Activated CD8-positive, alpha-beta memory T cell treated with anti-CD3 and anti-CD28 coated beads for 4 hours (primary cell): ENCODE measurements at places on chromosomes 1 and 21.

DNA sequence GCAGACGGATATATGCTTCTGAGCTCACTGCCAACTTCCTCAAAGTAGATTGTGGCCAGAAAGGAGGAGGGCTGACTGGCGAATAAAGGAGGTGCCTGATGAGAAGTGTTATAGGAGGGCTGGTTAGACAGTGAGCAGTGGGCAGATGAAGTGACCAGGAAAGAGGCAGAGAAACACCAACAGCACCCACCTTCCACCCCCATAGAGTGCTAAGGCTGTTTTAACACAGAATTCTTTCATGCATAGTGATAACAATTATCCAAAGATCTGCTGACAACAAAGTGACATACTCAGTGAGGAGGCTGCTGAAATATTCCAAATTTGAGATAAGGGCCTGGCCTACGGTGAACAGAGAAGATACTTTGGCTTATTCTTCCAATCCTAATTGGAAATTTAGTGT, 21.2 kb upstream of the MTR start:
- no peak for DNase-seq

DNA sequence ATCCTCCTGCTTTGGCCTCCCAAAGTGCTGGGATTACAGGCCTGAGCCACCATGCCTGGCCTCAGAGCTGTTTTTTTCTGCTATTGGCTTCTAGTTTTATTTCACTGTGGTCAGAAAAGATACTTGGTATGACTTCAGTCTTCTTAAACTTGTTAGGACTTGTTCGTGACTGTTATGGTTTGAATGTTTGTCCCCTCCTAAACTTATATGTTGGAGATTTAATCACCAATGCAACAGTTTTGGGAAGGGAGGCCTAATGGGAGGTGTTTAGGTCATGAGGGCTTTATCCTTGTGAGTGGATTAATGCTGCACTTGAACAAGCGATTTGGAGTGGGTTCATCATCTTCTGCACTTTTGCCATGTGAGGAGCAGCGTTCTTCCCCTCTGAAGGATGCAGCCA, 24.5 kb upstream of the SOD1 start:
- no peak for DNase-seq

GRCh38 chr21:41847066-41847804, 31.9 kb downstream of the PRDM15 start:
- no peak for DNase-seq

DNA sequence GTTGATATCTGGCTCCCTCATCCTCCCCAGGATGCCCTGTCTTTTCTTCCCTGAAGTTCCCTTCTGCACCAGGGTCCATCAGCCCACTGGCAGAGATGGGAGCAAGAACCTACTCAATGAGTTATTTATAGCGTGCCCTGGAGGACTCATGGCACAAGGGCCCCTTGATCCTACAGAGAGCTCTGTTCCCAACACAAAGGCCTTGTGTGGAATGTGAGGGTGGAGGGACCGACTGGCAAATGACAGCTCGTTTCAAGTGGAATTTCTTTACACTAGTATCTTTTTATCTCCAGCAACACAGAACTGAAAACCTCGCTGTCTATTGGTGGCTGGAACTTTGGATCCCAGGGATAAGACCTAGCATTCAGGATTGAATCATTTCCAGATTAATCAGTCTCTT, 22.4 kb downstream of the CHI3L2 start:
- DNase-seq: no peak

- no peak for DNase-seq
Measured at GRCh38 chr1:228332797-228333738, 73.6 kb downstream of the TRIM11 start.

DNA sequence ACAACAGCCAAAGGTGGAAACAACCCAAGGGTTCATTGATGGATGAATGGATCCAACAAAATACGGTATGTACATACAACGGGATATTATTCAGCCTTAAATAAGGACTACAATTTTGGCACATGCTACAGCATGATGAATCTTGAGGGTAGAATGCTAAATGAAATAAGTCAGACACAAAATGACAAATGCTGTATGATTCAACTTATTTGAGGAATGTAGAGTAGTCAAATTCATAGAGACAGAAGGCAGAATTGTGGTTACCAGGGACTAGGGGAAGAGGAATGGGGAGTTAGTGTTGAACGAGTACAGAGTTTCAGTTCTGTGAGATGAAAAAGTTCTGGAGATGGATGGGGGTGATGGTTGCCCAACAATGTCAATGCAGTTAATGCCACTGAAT, 118.0 kb upstream of the PAXBP1 start:
- no peak for DNase-seq

GRCh38 chr1:100982793-100983192, 42.8 kb downstream of the DPH5 start:
- no peak for DNase-seq

DNA sequence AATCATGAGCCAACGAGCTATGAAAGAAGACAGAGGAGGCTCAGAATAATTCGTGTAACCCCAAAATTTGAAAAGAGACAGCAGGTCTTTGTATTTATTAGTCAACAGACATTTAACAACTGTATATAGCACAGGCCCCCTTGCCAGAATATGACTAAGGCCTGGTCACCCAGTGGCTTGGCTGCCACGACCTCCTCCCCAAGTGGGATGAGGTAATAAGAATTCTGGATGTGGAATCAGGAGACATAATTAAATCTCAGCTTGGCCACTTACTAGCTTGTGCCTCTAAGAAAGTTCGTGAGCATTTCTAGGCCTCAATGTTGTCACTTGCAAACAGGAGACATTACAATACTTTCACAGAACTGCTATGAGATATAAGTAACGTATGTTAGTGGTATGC, 134.2 kb upstream of the TNFSF4 start:
- no peak for DNase-seq

GRCh38 chr1:16072616-16073484, 601 bp downstream of the FAM131C start:
- DNase-seq: no peak

DNA sequence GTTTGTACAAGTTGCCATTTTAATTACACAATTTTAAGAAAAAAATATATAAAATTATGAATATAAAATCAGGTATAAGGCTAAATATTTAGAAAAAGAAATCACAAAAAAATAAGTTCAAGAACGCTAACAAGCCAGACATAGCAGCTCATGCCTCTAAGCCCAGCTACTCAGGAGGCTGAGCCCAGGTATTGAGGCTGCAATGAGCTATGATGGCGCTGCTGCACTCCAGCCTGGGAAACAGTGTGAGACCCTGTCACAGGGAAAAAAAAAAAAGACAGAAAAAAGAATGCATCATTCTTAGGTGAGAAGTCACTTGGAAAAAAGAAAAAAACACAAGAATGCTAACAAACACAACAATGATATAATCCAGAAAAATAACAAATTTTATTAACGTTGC, 112.3 kb upstream of the PRDX6 start:
- no peak for DNase-seq

GRCh38 chr1:57131701-57132394, 166.0 kb upstream of the C8B start:
- no peak for DNase-seq

- no peak for DNase-seq
Measured at GRCh38 chr1:160665330-160666078, 18.7 kb upstream of the SLAMF1 start.

GRCh38 chr1:209335178-209335577, 248.3 kb upstream of the CAMK1G start:
- no peak for DNase-seq

- DNase-seq: no peak
Measured at GRCh38 chr1:201876148-201876818, 12.4 kb upstream of the SHISA4 start.

DNA sequence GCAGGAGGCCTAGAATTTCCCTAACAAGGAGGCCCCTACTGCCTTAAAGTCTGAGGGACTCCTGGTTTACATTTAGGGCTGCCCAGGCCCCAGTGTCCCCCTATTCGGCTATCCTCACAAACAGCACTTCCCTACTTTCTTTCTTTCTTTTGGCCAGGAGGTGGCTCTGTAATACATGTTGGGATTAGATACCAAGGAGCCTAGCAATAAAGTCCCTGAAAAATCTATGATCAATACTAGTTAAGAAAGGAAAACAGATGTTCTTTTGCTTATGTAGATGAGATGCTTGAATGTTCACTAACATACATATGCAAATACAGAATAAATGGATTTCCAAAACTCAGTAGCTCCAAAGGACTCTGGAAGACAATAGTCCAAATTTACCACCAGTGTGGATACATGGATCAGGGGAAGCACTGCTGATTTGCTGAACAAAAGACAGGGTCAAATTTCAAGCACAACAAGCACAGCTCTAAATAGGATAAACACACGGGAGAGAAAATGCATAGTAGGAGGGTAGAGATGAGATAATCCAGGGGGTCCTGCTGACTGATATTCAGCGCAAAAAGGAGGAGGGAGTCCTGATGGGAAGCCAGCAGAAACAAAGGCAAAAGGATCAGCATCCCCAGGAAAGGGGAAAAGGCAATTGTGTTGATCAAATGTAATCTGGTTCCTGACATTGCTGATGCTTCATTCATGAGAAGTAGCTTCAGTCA, 240.0 kb downstream of the NUF2 start:
- no peak for DNase-seq

GRCh38 chr1:214310010-214310409, 29.1 kb downstream of the SMYD2 start:
- DNase-seq: no peak

DNA sequence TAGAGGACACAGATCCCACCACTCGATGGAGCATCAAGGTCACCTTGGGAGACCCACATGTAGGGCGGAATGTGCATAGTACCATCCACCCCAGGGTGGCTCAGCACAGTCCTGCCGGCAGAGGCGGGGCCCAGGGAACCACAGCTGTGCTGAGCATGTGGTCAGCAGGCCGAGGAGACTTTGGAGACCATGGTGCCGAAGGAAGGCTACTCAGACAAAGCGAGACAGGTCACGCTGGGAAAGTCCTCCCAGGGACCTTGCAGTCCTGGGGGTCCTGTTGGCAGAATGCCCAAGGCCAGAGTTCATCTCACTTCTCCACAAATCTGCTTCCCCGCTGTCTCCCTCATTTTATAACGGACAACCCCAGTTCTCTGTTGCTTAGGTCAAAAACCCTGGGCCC, 22.5 kb downstream of the WNT3A start:
- no peak for DNase-seq

- DNase-seq: no peak
Measured at GRCh38 chr1:172178886-172179285, 241.6 kb upstream of the C1orf105 start.

GRCh38 chr1:40593449-40594186, 62.2 kb downstream of the ZNF684 start:
- no peak for DNase-seq

DNA sequence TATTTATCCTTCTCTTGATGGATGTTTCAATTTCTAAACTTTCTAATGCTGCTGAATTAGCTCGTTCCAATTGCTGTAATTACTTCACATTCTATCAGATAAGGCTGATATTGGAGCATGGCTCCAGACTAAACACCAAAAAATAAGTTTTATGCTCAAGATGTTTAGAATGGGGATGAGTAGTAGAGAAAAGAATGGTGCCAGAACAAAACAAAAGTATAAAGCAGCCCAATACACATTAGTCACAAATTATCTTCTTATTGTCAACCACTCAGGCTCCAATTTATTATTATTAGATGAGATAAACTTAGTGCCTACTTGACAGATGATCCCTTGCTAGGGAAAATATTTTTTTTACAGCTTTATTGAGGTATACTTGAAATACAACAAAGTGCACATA, 21.8 kb downstream of the ATPAF1 start:
- DNase-seq: no peak

GRCh38 chr1:193141804-193142203, 20.0 kb downstream of the CDC73 start:
- no peak for DNase-seq

DNA sequence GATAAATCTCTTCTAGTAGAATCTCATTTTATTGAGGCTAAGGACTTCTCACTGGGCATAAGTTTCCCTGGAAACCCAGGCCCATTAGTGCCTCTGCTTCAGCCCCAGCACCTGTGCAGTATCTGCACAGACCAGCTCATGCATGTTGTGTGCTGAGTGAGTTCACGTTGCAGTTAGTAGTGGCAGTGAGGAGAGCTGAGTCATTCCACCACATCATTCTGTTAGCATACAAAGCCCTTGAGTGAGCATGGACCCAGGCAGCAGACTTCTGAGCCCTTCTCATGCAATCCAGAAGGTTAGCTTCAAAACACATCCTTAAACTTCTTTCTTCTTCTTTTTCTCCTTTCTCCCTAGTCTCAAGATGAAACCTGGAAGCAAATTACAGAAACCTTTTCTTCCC, 45.8 kb upstream of the NTPCR start:
- DNase-seq: no peak

GRCh38 chr1:215517441-215517891, 49.6 kb upstream of the KCTD3 start:
- DNase-seq: no peak

GRCh38 chr1:11676386-11677103, 4.4 kb downstream of the MAD2L2 start:
- no peak for DNase-seq

GRCh38 chr1:156126630-156127534, 12.4 kb downstream of the LMNA start:
- DNase-seq: peak; percentile 75

DNA sequence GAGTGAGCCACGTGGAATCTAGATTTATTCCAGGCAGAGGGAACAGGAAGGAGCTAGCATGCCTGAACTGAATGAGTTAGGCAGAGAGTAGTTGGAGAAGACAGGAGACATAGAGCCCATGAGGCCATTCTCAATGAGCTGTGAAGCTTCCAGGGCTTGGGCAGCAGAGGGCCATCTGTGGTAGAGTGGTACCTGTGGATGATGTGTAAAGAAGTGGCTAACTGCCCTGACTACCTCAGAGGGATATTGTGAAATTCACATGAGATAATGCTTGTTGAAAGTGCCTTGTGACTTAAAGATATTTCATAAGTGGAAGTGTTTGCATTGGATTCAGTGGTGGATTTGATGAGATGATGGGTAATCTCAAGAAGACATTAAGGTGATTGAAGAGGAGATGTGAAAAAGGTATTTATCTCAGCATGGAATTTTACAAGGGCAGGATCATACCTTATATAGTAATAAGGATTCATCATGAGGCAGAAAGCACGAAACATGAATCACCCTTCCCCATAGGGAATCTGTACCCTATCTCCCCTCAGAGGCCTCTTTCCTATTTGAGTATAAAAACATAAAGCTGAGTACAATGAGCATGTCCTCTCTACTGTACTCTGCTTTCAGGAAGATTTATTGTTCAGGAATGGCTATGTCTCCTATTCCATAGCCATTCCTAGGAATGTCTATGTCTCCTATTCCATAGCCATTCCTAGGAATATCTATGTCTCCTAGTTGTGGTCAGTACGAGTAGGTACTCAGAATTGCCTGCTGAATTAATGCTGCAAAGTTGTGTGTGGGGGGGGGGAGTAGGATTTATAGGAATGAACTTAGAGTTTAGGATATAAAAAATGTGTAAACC, 146.8 kb downstream of the PAPPA2 start:
- no peak for DNase-seq

GRCh38 chr1:39871796-39872195, 11.5 kb downstream of the TRIT1 start:
- no peak for DNase-seq
